ENCODE measurements at places on chromosomes 6 and 20. TPM values are rescaled to one million over a fixed set of nuclear protein-coding genes. Genes with fewer than 3 reads are reported as not detected.

PAX1 gene
- not detected for total RNA-seq

FERMT1 gene
- total RNA-seq: not detected

DAAM2 gene
- total RNA-seq: not detected

ETV7 gene
- total RNA-seq: 0.37 TPM

DEFB118 gene
- total RNA-seq: not detected

BEND3 gene
- total RNA-seq: 1.7 TPM

PTCHD4 gene
- not detected for total RNA-seq

TP53TG5 gene
- not detected for total RNA-seq

SLC32A1 gene
- total RNA-seq: not detected

PNLDC1 gene
- total RNA-seq: 1.2 TPM

TDRD6 gene
- not detected for total RNA-seq

SLC22A1 gene
- total RNA-seq: 0.45 TPM

RBPJL gene
- total RNA-seq: not detected

GDAP1L1 gene
- total RNA-seq: not detected

KIF25 gene
- not detected for total RNA-seq

- no peak for DNase-seq
Observed at GRCh38 chr6:16894301-16894700, 133.0 kb upstream of the ATXN1 start.

- DNase-seq: no peak
Observed at GRCh38 chr6:3861424-3861823, 12.3 kb downstream of the FAM50B start.

DNA sequence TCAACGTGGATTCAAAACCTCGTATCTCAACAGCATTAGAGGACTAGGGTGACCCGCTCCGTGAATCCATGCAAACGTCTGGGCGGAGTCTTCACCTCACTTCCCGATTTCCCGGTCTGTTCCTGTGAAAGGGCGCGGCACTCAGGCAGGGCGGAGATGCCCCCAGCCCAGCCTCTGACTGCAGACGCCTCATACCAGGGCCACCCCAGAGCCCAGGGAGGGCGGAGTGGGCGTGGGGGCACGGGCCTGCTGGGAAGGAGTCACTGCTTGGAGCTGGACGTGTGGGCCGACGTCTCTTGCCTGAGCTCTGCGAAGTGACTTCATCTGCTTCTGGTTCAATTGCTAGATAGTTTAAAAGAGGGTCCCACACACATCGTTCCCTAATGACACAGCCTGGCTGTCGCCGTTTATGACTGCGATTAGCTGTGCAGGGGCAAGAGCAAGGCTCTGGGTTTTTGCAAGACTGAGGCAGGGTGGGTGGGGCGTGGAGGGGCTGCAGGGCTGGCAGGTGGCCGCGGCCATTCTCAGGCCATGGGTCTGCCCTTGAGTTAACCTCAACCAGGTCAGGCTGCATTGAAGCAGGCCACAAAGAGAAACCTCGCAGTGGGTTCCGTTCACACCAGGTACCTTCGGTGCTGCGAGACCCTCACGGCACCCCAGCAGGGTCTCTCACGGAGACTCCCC is 15.0 kb downstream of the SMOC2 start:
- no peak for DNase-seq

DNA sequence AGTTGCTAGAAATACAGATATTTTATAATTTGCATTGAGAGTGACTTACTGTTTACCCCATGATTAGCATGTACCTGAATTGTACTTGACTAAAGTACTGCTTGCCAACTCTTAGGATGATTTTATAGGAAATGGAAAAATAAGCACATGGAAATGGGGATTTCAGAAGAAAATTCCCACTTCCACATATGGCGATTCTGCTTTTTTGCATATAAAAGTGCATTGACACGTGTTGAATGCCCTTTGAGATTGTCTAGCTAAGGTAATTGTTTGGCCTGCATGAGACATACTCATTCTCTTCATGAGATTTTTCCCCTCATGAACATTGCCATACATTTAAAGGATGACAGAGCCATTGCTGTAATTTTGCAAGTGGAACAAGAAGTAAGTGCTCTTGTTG is 10.1 kb downstream of the TAB2 start:
- no peak for DNase-seq

- no peak for DNase-seq
Observed at GRCh38 chr6:45155341-45155894, 172.7 kb upstream of the RUNX2 start.

DNA sequence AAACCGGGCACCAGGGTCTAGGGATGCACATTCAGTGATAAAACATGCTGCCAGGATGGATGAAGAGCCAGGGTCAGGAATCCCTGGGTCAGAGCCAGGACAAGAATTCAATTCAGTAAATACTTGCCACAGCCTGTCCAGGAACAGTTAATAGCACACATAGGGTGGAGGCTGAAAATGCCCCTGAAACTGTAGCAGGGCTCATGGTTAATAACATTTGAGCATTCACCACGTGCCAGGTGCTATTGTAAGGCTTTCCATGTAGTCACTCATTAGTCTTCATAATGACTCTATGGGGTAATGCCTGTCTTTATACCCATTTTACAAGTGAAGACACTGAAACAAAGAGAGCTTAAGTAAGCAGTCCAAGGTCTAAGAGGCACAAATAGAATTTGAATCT is 296.3 kb downstream of the LRFN2 start:
- DNase-seq: no peak

GRCh38 chr6:137866914-137867684 is at the start of gene TNFAIP3:
Gene TNFAIP3, plus strand, starts transcription at chr6:137867259. Its CDS starts 3,969 bp downstream, at chr6:137871228.
- DNase-seq: peak; percentile 96

GRCh38 chr20:62466072-62466760 is 9.6 kb downstream of the GATA5 start:
- no peak for DNase-seq

GRCh38 chr6:154617175-154617574 is 106.7 kb upstream of the CNKSR3 start:
- DNase-seq: no peak

- no peak for DNase-seq
Observed at GRCh38 chr6:21596949-21597682, 3.6 kb downstream of the SOX4 start.

DNA sequence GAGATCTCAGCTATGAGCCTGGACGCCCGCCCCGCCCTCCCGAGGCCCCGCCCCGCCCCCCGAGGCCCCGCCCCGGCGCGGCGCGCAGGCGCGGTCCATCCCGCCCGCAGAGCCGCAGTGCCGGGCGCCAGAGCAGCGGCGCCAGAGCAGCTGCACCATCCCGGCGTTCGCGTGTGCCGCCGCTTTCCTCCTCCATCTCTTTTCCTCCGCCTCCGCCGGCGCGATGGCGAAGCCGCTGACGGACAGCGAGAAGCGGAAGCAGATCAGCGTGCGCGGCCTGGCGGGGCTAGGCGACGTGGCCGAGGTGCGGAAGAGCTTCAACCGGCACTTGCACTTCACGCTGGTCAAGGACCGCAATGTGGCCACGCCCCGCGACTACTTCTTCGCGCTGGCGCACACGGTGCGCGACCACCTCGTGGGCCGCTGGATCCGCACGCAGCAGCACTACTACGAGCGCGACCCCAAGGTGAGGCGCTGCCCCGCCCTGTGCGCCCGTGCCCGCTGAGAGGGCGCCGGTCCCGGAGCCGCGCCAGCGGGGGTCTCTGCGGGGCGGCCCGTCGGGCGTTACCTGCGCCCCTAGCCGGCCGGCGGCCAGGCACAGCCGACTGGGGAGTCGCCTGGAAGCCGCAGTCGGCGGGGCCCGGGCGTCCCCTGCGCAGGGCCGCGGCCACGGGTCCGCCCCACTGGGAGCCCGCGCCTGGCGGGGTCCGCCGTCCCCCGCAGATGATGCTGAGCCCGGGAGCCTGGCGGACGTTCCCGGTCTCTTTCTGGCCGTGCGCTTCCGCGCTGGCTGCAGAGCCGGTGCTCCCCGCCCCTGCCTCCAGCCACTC is at the start of gene PYGB:
Gene PYGB (plus strand): TSS at position 130 of the 830 bp plus-strand sequence. CDS start 94 bp downstream, at position 224.
- peak; percentile 74 for DNase-seq

GRCh38 chr6:14278006-14278405 is 160.4 kb downstream of the CD83 start:
- DNase-seq: no peak

DNA sequence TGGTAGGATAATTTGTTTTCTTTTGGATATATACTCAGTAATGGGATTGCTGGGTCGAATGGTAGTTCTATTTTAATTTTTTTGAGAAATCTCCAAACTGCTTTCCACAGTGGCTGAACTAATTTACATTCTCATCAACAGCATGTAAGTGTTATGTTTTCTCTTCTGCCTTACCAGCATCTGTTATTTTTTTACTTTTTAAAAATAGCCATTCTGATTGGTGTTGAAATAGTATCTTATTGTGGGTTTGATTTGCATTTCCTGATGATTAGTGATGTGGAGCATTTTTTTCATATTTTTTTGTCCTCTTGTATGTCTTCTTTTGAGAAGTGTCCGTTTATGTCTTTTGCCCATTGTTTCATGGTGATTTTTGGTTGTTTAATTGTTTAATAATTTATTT is 11.9 kb downstream of the HINT3 start:
- DNase-seq: no peak

DNA sequence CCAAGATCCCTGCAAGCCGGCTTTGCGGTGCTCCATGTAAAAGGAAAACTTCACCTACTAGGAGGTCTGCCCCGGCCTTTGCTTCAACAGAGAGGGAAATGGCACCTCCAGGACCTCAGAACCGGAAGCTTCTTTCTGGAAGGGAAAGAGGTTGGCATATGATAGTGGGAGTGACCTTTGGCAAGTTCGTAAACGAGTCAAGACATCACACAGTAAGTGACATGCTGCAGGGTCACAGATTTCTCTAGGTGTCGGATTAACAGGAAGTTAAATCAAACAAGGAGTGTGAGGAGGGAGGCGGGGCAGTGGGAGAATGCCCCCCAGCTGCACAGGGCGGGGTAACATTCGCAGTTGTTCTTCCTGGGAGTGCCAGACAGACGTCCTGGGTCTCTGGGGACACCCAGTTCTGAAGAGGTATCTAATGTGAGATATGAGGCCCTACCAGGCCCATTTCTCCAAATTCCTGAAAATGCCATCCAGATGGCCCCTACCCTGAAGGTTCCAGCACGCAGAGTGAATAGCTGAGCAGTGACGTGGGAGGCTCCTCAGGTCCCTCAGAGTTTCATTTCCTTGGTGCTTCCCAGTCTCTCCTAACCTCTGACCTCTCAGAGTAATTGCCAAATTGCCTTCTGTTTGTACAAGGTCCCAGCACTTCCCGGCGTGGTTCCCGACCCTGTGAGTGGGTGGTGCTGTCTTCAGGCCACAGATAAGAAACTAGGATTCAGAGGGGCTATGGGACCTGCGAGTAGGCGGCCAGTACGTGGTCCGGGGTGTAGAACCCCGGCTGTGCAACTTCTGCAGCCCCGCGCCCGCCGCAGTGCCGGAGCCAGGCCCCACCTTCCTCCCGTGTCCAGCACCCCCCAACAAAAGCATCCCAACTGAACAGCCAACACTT is 1.9 kb downstream of the RRBP1 start:
- no peak for DNase-seq

GRCh38 chr20:39885975-39886649 is 802.9 kb downstream of the MAFB start:
- no peak for DNase-seq

GRCh38 chr6:5510331-5511133 is 249.2 kb downstream of the FARS2 start:
- DNase-seq: no peak

DNA sequence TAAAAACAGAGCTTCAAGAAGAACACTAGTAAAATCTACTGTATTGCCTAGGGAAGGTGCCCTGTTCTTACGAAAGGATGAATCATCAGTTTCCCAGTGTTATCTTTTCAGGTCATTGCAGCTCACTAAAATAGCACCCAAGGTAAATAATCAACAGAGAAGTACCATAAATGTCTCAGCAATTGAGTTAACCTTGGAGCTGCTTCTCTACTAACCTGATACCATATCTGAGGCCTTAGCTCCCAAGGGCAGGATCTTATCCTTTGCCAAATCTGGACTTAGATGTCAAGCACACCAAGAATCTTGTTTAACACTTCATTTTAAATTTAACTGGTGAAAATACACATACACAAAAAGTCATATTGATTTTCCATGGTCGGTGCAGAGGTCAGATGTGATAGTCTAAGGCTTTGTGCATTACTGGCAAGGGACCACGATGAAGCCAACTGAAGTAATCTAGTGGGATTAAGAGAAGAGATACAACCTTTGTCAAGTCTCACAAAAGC is 81.5 kb downstream of the EDN1 start:
- no peak for DNase-seq

DNA sequence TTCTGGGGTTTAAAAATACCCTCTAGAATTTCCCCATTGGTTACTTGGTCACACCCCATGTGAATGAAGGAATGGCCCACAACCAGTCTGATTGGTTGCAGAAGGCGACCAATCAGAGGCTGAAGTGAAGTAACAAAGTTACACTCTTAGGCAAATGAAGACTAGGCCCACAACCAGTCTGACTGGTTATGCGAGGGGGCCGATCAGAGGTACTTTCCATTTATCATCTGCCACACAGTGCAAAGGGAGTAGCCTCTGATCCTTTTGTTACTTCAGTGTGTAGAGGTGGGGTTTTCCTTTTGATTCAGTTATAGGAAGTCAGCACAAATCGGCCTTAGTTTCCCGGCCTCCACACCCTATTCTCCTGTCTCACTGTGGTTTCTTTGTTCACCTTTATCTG is 61.2 kb upstream of the SGK1 start:
- DNase-seq: no peak

DNA sequence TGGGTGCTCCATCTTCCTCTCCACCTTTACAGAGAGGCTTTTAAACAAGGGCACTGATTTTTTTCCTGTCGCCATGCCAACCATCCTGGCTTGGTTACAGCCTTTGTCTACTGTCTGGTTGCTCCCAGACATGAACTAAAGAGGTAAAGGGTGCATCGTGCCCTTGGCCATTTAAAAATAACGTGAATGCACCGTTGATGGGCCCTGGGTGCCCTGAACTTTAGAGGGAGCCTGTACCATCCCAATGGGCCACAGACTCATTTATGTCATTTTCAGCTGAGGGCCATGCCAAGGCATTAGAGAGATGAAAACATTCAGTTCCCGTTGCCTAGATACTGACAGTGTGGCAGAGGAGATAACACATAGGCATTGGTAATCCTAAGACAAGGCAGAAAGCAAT is 23.3 kb downstream of the TMC2 start:
- no peak for DNase-seq

- DNase-seq: no peak
Observed at GRCh38 chr20:58989196-58989595, 8.1 kb downstream of the NELFCD start.

GRCh38 chr20:42051921-42052320 is 433.7 kb upstream of the CHD6 start:
- DNase-seq: no peak

- DNase-seq: no peak
Observed at GRCh38 chr20:44549123-44549522, 27.3 kb upstream of the SERINC3 start.

DNA sequence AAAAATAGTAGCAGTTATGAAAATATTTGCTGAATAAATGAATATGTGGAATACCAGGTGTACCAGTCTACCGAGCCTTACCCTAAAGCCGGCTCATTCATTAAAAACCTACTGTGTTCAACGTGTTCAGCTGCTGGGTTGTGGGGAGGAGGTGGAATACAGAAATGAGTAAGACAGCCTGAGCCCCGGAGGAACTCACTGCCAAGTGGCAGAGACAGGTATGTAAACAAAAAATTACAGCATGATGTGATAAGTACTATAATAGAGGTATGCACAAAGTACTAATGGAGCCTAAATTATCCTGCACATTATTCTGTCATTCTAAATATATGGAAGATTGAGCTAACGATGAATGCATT is 6.8 kb upstream of the ADTRP start:
- no peak for DNase-seq

- no peak for DNase-seq
Observed at GRCh38 chr6:32151863-32152768, at the start of gene PRRT1. Gene PRRT1, minus strand, starts transcription at chr6:32151939. Its CDS starts 112 bp downstream, at chr6:32151827.

GRCh38 chr6:117200067-117200466 is 65.3 kb upstream of the VGLL2 start:
- no peak for DNase-seq

- no peak for DNase-seq
Observed at GRCh38 chr6:111162504-111162903, 75.2 kb downstream of the SLC16A10 start.
